Activated T-helper 1 cell treated with Interleukin-2 at 50 U/mL for 16 hours (primary cell): ENCODE measurements at places on chromosomes 11 and 22.

- DNase-seq, result no peak
Observed at GRCh38 chr11:122977470-122978298, 4.0 kb downstream of the BSX start.

DNA sequence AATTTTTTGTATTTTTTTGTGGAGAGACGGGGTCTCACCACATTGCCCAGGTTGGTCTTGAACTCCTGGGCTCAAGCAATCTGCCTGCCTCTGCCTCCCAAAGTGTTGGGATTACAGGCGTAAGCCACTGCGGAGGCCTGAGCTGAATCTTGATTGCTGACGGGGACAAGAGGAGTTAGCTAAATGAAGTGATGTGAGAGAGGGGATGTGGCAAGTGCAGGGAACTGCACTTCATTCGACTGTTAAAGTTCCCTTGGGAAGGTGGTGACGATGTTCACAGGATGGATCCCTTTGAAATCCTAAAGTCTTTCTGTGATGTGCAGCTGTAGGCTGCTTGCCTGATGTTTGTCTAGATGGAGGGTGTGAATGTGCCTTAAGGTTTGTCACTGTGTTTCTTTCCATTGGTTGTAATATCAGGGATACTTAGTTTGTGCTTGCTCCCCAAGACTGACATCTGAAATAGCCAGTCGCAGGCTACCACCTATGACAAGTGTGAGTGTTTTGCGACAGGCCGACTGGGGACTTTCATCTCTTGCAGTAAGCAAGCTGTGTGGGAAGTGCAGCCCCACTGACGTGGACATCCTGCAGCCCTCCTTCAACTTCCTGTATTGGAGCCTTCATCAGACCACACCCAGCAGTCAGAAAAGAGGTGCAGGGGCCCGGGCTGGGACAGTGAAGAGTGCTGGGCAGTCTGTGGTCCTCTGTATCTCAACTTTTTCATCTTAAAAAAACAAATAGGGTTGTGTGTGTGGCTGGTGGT, 19.6 kb upstream of the CCDC134 start:
- DNase-seq, result peak; percentile 82

DNA sequence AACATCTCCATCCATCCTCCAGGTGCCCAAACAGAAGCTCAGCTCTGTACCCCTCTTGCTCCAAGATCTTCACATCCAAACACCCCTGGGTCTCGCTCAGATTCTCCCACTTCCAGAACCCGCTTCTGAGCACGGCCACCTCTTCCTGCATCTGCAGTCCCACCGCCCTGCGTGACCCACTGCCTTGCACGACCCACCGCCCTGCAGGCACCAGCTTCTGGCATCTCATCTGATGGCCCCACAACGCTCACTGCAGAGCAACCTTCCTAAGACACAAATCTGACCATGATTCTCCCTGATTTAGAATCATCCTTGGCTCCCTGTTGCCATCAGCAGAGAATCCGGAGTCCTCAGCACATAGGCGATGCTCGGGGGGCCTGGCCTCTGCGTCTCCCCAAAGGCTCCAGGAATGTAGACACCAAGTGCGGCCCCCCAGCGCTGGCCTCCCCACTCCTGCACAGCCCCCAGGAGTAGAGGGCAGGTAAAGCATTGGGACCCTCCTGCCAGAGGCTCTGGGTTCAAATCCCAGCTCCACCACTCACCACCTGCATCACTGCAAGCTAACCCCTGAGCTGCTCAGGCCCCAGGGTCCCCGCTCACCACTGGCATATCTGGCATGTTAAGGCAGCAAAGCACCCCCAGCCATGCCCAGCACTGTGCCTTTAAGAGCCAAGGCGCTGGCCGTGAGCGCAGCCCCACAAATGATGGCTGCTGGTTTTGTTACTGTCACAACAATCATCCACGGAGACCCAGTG, 459.3 kb downstream of the BRD1 start:
- DNase-seq, result no peak

DNA sequence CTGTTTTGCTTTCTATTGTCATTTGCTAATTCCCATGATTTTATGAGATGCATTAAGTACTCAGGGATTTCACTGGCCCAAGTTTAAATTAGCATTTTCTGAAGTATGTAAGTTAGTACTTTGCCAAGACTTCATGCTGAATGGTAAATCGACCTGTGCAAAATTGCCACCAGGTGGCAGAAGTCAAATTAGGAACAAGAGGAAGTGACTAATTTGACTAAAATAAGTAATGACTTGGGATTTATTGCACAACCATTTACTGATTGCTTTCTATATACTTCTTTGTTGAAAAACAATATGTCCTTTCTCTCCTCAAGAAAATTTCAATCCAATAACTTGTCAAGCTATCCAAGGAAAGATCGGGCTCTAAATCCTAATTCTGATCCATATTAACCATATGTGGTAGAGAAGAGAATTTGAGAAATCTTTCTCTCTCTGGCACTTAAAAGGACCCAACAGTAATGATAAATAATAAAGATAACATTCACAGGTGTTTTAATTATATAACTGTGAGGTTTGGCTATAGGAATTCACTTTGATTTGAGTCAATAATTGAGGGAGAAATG, 253.7 kb upstream of the CHORDC1 start:
- no peak for DNase-seq

DNA sequence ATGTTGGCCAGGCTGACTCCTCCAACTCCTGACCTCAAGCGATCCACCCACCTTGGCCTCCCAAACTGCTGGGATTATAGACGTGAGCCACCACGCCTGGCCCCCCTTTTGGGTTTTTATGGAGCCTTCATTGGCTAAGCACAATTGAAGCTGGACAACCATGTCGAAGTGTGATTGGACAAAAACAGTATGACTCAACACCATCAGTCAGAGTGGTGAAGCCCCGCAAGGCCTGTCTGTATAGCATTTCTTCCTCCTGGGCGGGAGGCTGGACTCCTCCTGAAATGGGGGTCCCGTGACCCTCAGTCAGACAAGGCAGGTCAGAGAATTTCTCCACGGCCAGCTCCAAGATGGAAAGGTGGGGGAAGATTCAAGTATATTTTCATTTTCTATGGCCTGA, 3.1 kb upstream of the PARVB start:
- no peak for DNase-seq

- DNase-seq, result no peak
Observed at GRCh38 chr11:88484873-88485621, 147.5 kb upstream of the CTSC start.

DNA sequence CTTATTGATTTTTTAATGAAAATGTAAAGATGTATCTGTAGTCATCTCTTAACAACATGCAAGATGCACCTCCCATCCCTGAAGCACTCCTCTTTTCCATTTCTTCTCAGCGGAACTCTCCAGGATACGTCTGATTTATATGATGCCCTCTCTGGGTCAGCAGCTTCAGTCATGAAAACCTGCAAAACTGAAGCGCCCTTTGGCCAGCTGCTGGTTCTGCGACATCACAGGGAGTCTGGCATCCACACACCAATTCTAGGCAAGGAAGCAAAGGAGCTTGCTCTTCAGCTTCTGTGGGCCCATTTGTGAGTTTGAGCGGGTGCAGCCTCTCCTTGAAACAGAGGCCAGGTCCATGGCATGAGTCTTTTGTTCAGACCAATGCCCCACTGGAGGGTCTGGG, 1253.3 kb downstream of the TBC1D22A start:
- no peak for DNase-seq

DNA sequence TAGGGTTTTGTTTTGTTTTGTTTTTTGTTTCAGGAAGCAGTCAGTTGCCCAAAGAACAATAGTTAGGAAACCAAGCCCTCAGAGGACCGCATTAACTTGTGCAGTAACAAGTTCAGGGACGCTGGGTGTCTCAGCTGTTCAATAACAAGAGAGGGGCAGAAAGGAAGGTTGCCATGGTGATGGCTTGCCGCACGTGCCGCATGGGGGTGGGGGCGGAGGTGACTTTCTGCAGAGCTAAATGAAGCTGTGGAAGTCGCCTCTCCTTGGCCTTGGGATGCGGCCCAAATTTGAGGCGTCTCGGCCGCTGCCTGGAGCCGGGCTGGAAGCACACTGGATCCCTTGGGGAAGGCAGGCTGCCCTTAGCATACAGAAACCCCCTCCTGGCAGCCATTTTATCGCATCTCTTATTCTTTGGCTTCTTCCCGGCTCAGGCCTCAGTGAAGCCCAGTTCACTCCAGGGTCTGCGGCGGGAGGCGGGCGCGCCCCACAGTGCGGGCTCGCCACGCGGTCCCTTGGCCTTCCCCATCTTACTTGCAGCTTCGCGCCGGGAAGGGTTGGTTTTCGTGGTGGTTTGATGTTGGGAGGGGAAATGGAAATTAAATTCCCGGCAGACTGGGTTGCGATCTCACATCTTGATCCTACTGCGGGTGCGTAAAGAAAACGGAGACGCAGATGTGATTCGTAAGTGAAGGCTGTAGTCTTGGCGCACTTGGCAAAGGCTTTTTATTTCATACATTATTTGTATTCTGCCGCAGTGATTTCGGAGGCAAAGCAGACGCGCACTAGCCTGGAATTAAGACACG, 94.3 kb downstream of the SLC17A6 start:
- no peak for DNase-seq

DNA sequence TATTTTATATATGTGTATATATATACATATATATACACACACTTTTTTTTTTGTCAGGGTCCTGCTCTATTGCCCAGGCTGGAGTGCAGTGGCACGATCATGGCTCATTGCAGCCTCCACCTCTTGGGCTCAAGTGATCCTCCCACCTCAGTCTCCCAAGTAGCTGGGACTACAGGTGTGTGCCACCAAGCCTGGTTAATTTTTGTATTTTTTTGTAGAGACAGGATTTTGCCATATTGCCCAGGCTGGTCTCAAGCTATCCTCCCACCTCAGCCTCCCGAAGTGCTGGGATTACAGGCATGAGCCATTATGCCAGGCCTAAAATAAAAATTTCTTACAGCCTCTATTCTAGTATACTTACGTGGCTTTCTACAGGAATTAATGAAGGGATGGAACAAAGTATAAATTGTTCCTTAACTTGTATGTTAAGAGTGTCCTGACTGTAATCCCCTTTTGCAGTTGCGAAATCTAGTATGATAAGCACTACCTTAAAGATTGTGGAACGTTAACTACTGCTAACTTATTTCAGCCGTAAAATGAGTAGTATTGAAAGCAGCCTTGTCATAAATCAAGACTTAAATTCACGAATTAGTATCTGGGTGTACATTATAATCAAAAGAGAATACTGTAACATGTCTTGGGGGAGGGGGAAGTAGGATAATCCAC, 2.1 kb downstream of the TRAF6 start:
- DNase-seq, result no peak

DNA sequence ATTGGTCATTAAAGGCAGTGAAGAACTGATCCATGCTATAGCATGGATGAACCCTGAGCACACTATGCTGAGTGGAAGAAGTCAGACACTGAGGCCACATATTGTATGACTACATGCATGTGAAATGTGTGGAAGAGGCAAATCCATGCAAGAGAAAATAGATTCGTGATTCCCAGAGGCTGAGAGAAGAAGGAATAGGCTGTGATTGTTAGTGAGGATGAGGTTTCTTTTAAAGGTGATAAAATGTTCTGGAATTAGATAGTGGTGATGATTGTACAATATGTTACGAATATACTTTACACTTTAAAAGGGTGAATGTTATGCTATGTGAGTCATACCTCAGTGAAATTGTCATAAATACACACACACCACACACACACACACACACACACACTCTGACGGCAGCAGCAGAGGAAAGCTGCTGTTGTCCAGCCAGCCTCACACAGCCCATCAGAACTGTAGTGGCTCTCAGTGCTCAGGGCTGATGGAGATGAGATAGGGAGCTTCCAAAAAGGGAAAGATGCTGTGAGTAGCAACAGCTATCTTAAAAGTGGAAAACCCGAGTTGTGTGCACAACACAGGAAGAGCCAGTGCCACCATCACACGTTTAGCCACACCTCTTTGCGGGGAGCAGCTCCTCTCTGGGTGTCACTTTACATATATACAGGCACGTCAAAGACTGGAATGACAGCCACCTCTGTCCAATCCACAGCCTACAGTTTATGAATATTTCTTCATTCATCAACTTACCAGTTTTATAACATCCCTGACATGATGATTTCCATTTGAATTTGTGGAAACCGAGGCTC, 153.0 kb downstream of the SPATA19 start:
- no peak for DNase-seq

DNA sequence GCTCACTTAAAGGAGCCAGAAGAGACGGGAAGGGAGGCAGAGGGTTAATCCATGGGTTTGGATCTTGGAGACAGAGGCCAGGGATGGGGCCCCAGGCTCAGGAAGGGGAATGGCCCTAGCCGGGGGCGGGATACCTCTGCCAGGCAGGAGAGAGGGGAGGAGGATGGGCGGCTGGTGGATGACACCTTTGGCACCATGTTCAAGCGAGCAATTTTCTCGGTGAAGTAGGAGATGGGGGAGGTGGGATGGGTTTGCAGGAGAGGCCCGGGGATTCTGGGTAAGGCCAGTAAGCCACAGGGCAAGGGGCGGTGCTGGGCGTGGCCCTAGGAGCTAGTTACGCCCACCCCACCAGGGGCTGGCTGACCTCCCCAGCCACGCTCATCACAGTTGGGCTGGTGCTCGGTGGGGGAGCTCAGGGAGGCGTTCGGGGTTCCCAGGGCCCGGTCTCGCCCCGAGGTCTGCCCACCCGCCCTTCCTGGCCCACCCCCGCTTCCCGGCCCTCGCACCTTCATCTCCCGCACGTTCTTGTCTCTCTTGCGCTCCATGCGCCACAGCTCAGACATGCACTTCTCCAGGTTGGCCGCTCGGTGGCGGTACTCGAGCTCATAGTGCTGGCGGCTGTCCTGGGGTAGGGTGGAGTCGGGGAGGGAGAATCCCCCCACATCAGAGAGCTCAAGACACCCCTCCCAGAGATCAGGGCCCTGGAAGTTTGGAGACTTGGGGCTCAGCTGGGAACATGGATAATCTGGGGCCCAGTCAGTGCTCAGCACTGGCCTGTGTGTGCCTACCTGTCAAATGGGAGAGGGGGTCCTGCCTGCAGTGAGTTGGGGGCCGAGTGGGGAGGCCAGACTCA, 12.7 kb downstream of the BAIAP2L2 start:
- DNase-seq, result no peak
